ENCODE measurements at places on chromosomes 5 and 9.

DNA sequence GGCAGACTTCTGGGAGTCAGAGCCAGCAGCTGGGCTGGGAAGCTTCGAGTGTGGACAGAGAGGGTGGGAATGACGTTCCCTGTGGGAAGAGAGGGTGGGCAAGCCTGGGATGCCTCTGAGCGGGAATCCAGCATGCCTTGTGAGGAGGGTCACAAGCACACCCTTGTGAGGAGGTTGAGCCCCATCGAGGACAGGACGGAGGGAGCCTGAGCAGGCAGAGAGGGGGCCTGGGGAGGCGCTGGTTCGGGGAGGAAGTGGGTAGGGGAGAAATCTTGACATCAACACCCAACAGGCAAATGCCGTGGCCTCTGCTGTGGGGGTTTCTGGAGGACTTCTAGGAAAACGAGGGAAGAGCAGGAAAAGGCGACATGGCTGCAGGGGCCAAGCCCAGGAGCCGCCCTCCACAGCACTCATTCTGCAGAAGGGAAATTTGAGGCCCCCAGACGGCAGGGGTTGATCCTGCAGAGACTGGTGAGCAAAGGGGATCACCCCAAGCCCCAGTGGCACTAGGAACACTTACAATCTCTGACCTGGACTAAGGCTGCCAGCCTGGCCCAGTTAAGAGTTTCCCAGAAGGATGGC, 1.1 kb upstream of the IL13 start:
- no peak for DNase-seq

GRCh38 chr9:81375187-81376100, 313.9 kb downstream of the TLE1 start:
- DNase-seq = no peak

GRCh38 chr5:166625210-166625865, 1666.1 kb upstream of the WWC1 start:
- DNase-seq = no peak

GRCh38 chr9:97501177-97501971, at the start of gene TMOD1:
TSS of gene TMOD1 (plus strand) at chr9:97501666. CDS start at chr9:97524189, 22,523 bp downstream.
- DNase-seq = peak; percentile 63

DNA sequence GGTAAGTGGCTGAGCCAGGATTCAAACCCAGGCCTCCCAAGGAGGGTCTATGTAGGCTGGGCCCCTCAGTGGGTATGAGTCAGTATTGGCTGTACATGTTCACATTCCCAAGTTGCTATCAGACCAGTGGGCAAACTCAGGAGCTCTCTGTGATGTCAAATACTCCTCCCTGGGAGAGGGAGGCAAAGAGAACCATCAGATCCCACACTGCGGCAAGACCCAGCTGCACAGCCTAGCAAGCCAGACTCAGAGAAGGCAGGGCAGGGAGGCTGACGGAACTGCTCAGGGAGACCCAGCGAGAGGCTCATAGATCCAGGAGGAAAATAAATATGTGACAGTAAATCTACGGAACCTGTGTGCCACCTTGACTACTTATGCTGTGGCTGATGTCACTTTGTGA, 42.6 kb upstream of the SAP30L start:
- DNase-seq = no peak

GRCh38 chr9:83956086-83956435, 24.0 kb downstream of the HNRNPK start:
- DNase-seq = peak; percentile 54

GRCh38 chr9:35556776-35557175, 48.3 kb upstream of the TESK1 start:
- DNase-seq = no peak

- no peak for DNase-seq
Observed at GRCh38 chr5:43573058-43573457, 16.2 kb upstream of the PAIP1 start.

- DNase-seq = no peak
Observed at GRCh38 chr9:90103771-90104170, 499.0 kb downstream of the GADD45G start.

GRCh38 chr9:104633976-104634520, 16.0 kb upstream of the OR13C9 start:
- no peak for DNase-seq

GRCh38 chr9:131101207-131101964, 5.1 kb downstream of the AIF1L start:
- no peak for DNase-seq
